Retina (tissue), 1 donor: ENCODE measurements at places on chromosomes 13 and 19.

GRCh38 chr13:97422118-97423054 is 11.6 kb upstream of the RAP2A start:
- DNase-seq: no peak

- DNase-seq: no peak
Observed at GRCh38 chr13:40477623-40478608, 188.5 kb downstream of the FOXO1 start.

GRCh38 chr13:43156916-43157315 is 133.5 kb downstream of the DNAJC15 start:
- DNase-seq: no peak

- DNase-seq: no peak
Observed at GRCh38 chr19:6890401-6890913, 3.1 kb downstream of the ADGRE1 start.

GRCh38 chr13:81686877-81687276 is 1346.0 kb upstream of the SPRY2 start:
- no peak for DNase-seq

DNA sequence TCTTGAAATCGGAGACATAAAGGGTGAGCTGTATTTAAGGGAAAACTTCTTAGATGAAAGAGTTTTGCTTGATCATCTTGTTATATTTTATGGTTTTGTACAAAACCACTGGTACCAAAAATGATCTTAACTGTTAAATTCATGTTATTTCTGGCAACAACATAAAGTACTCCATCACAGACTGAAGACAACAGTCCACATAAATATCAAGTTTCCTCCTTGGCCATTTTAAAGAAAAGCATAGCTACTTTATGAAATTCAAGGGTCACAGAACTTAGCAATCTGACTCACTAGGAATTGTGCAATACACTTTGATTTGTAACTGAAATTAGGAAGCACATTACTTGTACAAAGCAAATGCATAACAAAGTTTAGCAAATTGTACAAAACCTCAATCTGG is 66.3 kb downstream of the TBC1D4 start:
- DNase-seq: no peak

DNA sequence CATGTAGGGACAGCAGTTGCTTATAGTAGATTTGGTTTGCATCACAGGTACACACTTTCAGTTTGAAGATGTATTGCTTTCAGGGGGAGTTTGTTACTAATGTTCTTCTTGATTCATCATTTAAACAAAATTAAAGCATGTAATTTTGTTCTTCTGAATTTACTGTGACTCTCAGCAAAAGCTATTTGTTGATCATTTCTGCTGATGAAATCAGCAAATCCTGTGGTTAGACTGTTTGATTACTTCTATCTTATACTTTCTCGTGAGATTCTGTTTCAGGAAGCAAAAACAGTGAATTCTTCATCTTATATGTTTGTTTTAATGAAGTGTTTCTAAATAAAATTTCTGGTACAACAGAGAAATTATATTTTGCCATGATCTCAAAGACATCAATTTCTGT is 497.6 kb downstream of the GPC6 start:
- DNase-seq: no peak

DNA sequence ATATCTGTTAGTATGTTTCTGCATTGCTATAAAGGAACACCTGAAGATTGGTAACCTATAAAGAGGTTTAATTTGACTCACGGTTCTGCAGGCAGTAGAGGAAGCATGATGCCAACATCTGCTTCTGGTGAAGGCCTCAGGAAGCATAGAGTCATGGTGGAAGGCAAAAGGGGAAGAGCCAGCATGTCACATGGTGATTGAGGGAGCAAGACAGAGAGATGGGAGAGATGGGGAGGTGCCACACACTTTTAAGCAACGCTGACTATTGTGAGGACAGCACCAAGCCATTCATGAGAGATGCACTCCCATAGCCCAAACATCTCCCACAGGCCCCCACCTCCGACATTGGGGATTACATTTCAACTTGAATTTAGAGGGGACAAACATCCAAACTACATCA is 32.8 kb downstream of the COG6 start:
- no peak for DNase-seq

GRCh38 chr19:3954107-3954506 is 16.8 kb downstream of the DAPK3 start:
- no peak for DNase-seq

DNA sequence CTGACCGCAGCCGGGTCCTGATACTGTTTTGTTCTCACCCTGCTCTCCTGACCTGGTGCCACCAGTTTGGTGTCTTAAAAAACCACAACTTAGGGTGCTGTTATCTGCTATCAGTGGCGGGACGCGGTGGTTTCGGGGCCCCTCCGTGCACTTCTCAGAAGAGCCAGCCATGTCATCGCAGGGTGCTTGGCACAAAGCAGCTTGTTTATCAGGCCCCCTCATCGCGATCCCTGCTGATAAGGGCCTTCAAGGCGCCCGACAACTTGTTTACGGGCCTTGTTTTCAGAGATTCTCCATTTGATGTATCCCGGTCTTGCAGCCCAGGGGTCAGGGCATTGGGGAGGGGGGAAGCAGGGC is 58.1 kb upstream of the KLF2 start:
- no peak for DNase-seq

- DNase-seq: peak; percentile 62
Observed at GRCh38 chr19:19261350-19262189, 11.5 kb downstream of the TM6SF2 start.
